ENCODE measurements at places on chromosomes 6 and 20.
A peak's percentile ranks its signal among the peaks of the same experiment; 100 is the strongest.

DNA sequence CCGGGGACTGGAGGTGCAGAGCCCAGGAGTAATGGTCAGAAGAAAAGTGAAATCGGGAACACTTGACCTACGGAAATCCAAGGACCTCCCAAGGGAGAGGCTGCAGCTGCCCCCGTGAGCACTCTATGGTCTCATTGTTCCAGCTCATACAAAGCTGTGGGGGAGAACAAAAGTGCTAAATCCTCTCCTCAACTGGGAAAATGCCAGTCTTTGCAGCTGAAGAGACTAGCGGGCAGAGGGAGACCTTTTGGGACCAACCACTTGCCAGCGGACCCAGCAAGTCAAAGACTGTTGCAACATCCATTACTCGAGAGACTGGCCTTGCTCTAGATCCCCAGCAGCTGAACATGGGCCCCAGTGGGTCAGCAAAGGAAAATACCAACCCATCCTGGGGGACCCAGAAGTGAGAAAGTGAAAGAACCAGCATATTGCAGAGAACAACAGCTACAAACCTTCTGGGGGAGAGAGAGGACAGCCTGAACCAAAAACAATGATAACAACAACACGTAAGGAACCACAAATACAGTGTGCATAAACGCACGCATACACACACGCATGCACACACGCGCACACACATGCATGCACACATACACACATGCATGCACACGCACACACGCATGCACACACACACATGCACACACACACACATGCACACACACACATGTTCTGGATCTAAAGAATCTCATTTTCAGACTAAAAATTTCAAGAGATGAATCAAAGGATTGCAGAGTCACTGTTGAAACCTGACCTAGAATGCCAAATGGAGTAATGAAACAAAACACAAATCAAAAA lies 24.7 kb upstream of the ELMO2 start:
- H3K27me3 ChIP-seq = no peaks in the 10 kb centered on the region
- H3K4me3 ChIP-seq = no peak overlapping the region
- DNase-seq = peak; percentile 18
- peak overlapping the region; percentile 18 for H3K27ac ChIP-seq

GRCh38 chr6:15897063-15897876 lies 231.6 kb upstream of the MYLIP start:
- no peaks in the 10 kb centered on the region for H3K36me3 ChIP-seq
- H3K4me3 ChIP-seq = no peak overlapping the region
- no peaks in the 10 kb centered on the region for H3K4me1 ChIP-seq
- no peak for DNase-seq

DNA sequence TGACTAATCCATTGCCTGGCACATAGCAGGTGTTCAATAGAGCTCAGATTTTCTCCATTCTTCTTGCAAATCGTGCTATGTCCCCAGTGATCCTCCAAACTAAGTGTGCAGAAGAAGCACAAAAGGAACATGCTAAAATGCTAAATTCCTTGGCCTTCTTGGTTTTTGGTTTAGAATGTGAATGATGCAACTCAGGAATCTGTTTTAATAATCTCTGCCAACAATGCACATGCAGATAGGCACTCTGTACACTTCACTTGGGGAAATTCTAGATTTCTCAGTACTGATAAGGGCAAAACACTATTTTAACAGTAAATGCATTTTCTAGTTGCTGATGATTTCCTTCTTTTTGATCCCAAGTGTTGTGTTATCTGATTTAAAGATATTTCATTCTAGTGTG lies 35.2 kb downstream of the SLC22A1 start:
- no peaks in the 10 kb centered on the region for H3K27me3 ChIP-seq
- H3K4me1 ChIP-seq = peaks cover 6% of the 10 kb centered on the region
- DNase-seq = no peak
- no peak overlapping the region for H3K27ac ChIP-seq
- H3K4me3 ChIP-seq = no peak overlapping the region

DNA sequence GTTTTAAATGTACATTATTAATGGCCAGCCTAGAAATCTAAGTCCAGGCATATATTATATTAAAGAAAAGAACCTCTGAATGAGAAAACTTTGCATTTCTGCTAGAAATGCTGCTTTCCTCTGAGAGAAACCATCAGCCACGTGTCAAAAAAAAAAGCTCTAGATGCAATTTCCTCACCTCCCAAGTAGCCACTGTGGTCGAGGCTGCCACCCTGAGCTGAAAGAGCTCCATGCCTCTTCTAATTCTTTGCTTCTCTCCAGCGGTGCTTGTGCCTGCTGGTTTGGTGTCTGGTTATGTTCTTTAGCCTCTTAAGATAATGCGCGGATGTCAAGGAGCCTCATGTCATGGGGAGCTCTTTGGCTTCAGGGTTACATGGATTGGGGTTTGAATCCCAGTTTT lies 316.0 kb downstream of the TFAP2C start:
- H3K4me1 ChIP-seq = no peaks in the 10 kb centered on the region
- no peaks in the 10 kb centered on the region for H3K36me3 ChIP-seq
- no peak for DNase-seq
- H3K27me3 ChIP-seq = no peaks in the 10 kb centered on the region
- no peak overlapping the region for H3K4me3 ChIP-seq
- H3K27ac ChIP-seq = no peak overlapping the region

- DNase-seq = no peak
- H3K27me3 ChIP-seq = peaks cover 11% of the 10 kb centered on the region
- H3K4me3 ChIP-seq = no peak overlapping the region
- no peaks in the 10 kb centered on the region for H3K36me3 ChIP-seq
Measured at GRCh38 chr20:17928633-17929311, 39.8 kb downstream of the SNX5 start.

GRCh38 chr20:10012464-10012863 lies 22.3 kb upstream of the ANKEF1 start:
- no peak overlapping the region for H3K27ac ChIP-seq
- H3K27me3 ChIP-seq = no peaks in the 10 kb centered on the region
- H3K36me3 ChIP-seq = no peaks in the 10 kb centered on the region

DNA sequence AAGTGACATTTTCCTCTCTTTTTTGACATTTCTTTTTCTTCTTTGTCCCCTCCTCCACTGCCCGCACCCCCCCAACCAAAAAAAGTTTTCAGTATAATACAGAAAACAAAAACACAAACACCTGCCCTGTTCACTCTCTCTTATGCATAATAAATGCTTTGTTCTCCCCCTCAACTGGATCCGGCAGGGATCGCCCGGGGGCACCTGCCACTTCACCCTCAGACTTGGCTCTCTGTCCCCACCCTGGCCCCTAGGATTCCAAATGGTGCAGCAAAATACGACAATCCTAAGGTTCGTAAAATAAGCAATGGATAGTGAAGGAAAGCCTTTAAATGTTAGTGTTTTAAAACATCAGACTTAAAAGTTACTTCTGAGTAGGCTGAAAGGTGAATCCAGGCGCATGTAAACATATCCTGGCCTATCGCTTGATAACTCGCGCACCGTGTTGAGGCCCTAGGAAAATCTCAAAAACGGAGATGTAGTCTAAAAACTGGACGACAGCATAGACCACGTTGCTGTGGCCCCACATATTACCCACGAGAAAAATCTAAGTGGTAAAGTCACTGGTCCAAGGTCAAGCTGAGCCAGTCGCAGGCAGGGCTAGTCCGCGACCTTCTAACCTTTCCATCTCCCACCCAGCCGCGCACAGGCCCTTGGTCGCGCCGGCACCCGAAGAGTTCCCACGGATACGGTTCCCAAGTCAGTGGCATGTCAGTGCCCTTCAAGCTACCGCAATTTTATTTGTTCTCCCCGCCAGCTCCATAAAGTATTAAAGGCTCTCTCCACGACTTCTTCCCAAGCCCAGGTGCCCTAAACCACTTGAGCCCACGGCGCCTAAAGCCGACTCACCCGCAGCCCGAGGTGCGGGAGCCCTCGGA lies 130.8 kb downstream of the OGFRL1 start:
- peaks cover 5% of the 10 kb centered on the region for H3K36me3 ChIP-seq
- H3K4me3 ChIP-seq = peak overlapping the region; percentile 94
- DNase-seq = peak; percentile 21
- H3K4me1 ChIP-seq = peaks cover 2% of the 10 kb centered on the region
- H3K27ac ChIP-seq = no peak overlapping the region
- no peaks in the 10 kb centered on the region for H3K27me3 ChIP-seq
